ENCODE measurements at places on chromosomes 1 and 21. TPM values are rescaled to one million over a fixed set of nuclear protein-coding genes. Genes with fewer than 3 reads are reported as not detected.
A peak's percentile ranks its signal among the peaks of the same experiment; 100 is the strongest.

S100A5 gene
- total RNA-seq = not detected

CELA2B gene
- total RNA-seq = not detected

KCNJ15 gene
- total RNA-seq = not detected

SPRR2B gene
- not detected for total RNA-seq

DNA sequence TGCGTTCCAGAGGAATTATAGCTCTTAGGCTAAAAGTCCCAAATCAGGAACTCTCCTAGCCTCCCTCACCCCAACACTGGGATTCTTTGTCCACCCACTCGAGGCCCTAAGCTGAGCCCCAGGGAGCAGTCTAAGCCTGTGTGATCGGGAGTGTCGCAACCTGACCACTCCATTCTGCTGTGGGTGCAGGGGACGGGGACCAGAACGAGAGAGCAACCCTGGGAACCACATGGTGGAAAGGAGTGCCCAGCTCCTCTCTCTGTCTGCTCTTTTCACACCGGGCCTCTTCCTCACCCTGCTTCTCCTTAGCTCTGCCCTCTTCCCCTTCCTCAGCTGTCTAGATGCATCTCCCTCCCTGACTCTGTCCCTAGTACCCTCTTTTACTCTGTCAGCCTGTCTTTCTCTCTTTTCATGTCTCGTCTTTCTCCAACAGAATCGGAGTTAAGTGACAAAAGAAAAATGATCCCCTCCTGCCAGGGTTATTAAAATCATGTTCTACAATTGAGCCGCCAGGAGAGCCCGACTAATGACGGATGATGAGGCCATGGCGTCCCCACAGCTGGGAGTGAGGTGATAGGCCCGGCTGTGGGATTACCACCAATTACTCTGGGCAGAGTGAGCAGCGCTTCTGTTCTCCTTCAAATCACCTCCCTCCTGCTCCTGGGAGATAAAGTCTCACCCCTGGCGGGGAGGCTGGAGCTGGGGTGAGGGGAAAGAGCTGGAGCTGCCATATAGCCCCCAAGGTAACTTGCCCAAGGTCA lies 34.5 kb upstream of the CSF3R start:
- no peaks in the 10 kb centered on the region for H3K36me3 ChIP-seq
- no peak overlapping the region for H3K27ac ChIP-seq
- H3K4me1 ChIP-seq = no peaks in the 10 kb centered on the region
- H3K27me3 ChIP-seq = no peaks in the 10 kb centered on the region
- no peak for DNase-seq

GRCh38 chr1:238951809-238952208 lies 434.6 kb upstream of the CHRM3 start:
- peak; percentile 61 for DNase-seq
- H3K36me3 ChIP-seq = no peaks in the 10 kb centered on the region
- H3K4me3 ChIP-seq = no peak overlapping the region
- no peaks in the 10 kb centered on the region for H3K27me3 ChIP-seq
- H3K27ac ChIP-seq = no peak overlapping the region

Data from GM23338 (cell line).